Gastroesophageal sphincter (tissue), 4 donors: ENCODE measurements at places on chromosomes 3 and 15.

GRCh38 chr3:27791956-27792355 is 69.8 kb upstream of the EOMES start:
- H3K27me3 ChIP-seq, result no peaks in the 10 kb centered on the region
- no peak overlapping the region for H3K4me3 ChIP-seq
- H3K4me1 ChIP-seq, result no peaks in the 10 kb centered on the region
- no peak for ATAC-seq
- no peaks in the 10 kb centered on the region for H3K36me3 ChIP-seq

DNA sequence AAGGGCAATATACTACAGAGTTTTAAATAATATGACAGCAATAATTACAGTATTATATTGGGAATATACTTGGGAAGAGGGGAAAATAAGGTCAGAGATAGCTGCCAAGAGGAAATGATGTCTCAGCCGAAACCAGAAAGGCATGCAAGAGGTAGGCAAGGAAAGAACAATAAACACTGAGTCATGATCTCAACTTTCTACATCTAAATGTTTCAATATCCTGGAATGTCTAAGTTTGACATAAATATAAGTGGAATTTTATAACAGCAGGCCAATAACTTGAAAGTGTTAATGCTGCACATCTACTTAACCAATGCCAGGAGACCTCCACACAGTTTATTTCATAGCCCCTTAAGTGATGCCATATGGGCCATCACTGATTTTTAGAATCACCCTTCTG is 99.8 kb upstream of the CPNE4 start:
- H3K36me3 ChIP-seq, result no peaks in the 10 kb centered on the region
- H3K27ac ChIP-seq, result no peak overlapping the region
- H3K27me3 ChIP-seq, result peaks cover 8% of the 10 kb centered on the region
- no peak for ATAC-seq
- H3K4me3 ChIP-seq, result no peak overlapping the region

GRCh38 chr3:119659606-119660291 is 640 bp downstream of the POPDC2 start:
- H3K36me3 ChIP-seq, result peaks cover 3% of the 10 kb centered on the region
- no peaks in the 10 kb centered on the region for H3K27me3 ChIP-seq

GRCh38 chr15:60679256-60679655 is 200.3 kb upstream of the ICE2 start:
- no peak overlapping the region for H3K4me3 ChIP-seq
- H3K36me3 ChIP-seq, result no peaks in the 10 kb centered on the region
- no peak for ATAC-seq

DNA sequence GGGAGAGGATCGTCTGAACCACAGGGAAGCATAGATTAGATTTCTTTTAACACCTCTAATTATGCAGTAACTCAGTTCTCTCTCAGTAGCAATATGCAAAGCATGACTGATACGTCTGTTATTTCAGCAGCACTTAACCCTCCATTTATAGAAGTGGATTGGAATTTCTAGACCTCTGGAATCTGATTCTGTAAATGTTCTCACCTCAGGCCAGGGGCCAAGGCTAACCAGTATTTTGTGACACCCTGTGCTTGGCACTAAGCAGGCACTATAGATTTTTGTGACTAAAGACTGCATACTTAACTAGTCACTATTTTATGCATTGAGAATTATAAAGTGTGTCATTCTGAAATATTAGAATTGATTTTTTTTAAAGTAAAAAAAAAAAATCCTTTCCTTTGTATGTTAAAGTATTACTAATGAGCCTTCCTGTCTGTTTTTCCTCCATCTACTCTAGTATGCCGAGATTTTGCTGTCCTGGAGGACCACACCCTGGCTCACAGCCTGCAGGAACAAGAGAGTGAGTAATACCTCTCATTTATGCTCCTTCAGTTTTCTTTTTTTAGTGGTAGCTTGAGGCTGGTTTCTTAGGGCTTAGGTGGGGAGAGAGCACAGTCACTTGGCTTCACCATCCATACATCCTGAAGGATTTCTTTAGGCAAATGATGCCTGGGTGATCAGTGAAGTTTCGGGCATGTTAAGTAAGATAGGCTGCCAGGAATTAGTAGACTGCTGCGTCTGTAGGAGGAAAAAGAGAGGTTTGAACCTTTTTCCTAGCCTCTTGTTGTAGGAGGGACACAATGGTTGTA is 26.5 kb upstream of the UTS2B start:
- peak overlapping the region; percentile 68 for H3K27ac ChIP-seq
- peak; percentile 57 for ATAC-seq
- H3K27me3 ChIP-seq, result no peaks in the 10 kb centered on the region
- no peaks in the 10 kb centered on the region for H3K36me3 ChIP-seq

DNA sequence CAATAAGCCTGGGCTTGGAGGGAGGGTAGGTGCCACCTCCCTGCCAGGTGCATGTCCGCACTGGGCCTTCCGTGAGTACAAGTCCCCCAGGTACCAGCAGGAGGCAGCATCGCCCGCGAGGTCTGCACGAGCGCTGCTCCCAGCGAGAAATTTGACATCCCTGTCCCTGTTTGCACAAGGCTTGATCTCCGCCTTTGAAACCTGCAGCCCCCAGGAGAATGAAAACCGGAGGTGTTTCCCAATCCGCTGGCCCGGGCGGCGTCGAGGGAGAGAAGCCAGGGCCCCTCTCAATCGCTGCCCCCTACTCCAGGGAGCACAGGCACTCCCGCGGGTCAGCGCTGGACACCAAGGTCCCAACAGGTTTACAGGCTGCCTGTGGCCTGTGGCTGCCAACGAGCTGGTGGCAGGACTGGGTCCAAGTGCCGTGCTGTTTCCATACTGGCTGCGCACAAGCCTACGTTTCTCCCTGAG is 961 bp downstream of the HAPLN3 start:
- ATAC-seq, result peak; percentile 26
- no peak overlapping the region for H3K27ac ChIP-seq
- H3K27me3 ChIP-seq, result peaks cover 41% of the 10 kb centered on the region
- H3K4me1 ChIP-seq, result peaks cover 49% of the 10 kb centered on the region
- no peaks in the 10 kb centered on the region for H3K36me3 ChIP-seq
- peak overlapping the region; percentile 52 for H3K4me3 ChIP-seq

DNA sequence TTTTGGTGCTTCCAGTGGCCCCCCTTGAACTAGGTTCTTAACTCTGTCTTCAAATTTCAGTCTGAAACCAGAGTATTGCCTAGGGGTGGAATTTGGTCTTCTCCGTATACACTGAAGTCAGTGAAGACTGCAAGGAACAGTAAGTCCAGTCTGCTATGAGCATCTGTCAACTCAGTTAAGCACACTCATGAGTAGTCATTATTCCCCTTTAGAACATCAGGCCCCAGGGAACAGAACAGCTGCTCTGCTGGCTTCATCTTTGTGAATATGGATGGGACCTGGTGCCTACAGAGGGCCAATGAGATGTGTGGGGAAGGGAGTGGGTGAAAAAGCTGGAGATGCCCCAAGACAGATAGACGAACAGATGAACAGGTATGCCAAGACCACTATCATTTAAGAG is 85.2 kb upstream of the PRR23C start:
- no peak overlapping the region for H3K27ac ChIP-seq
- no peaks in the 10 kb centered on the region for H3K36me3 ChIP-seq
- H3K4me1 ChIP-seq, result no peaks in the 10 kb centered on the region
- no peak overlapping the region for H3K4me3 ChIP-seq

DNA sequence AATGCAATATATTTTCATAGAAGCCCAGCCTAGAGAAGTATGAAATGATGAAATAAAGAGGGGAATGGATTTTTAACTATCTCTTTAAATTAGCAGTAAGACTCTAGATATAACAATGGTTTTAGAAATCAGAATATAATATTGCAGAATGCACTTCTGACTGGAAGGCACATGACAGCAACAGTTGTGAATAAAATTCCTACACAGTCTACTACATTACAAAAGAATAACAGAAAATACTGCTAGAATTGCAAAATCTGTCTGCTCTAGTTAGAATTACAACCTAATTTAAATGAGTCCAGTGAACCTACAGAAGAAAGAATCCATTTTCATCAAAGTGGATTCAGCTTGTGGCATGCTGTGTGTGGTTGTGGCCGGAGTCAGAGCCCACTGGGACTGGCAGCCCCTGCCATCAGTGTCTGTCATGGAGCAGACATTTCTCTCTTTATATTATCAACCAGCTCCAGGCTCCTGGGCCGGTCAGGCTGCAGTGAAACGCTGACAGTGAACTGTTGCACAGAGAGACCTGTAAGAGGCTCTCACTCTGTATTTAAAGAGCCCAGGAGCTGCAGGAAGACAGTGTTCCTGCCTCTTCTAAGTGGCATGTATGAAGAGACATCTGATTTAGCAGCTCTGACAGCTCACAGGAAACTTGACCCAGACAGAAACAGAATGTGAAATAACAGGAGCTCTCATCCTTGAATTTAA is 1523.8 kb upstream of the CADM2 start:
- no peaks in the 10 kb centered on the region for H3K36me3 ChIP-seq
- no peak for ATAC-seq
- H3K4me1 ChIP-seq, result no peaks in the 10 kb centered on the region

DNA sequence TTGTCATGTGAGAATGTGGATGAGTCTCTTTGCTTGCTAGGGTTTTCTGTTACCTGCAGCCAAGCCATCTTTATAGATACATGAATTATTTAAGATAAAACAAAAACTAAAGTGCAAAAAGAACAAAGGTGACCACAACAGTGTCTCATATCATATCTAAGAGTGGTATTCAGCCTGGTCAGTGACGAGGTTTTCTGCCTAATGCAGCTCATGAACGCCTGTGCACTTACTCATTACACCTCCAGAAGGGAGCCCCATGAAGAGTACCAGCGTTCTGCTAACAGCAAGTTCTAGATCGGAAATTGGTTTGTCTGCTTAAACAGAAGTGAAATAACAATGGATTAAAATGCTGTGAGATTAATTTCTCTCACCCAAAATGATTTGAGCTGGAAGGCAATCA is 19.2 kb downstream of the PXYLP1 start:
- H3K27me3 ChIP-seq, result no peaks in the 10 kb centered on the region
- ATAC-seq, result no peak
- no peak overlapping the region for H3K27ac ChIP-seq
- H3K4me1 ChIP-seq, result no peaks in the 10 kb centered on the region
- H3K36me3 ChIP-seq, result no peaks in the 10 kb centered on the region
- H3K4me3 ChIP-seq, result no peak overlapping the region

- no peak overlapping the region for H3K4me3 ChIP-seq
- no peaks in the 10 kb centered on the region for H3K36me3 ChIP-seq
- H3K4me1 ChIP-seq, result no peaks in the 10 kb centered on the region
- H3K27ac ChIP-seq, result no peak overlapping the region
- no peaks in the 10 kb centered on the region for H3K27me3 ChIP-seq
- ATAC-seq, result no peak
Observed at GRCh38 chr3:54533856-54534255, 394.0 kb downstream of the LRTM1 start.

DNA sequence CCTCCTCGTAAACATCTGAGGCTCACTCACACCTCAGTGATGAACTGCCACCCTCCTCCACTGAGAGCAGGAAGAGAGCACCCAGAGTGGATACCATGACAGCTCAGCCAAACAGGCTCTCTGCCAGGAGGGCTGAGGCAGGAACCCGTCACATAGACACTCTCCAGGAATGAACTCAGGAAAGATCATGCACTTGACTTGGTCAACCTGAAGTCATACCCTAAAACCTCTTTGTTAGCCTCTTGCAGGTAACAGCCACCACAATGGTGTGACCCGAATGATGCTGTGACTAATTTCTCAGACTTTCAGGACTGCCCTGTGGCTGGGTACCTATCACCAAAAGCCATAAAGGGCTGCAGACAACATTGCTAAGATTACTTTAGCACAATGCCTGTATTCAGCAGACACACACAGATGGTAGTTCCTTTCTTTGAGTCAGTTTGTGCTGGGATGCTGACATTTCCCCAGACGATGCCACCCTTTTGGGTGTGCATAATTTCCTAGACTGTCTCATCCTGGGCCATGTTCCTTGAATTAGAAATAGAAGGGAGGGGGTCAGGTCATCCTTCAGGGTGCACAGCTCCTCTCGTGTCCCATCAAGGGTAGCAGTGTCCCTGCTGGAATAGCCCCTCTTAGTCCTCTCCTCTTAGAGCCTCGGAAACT is 30.3 kb downstream of the CX3CR1 start:
- peak; percentile 24 for ATAC-seq
- no peak overlapping the region for H3K4me3 ChIP-seq
- H3K27me3 ChIP-seq, result no peaks in the 10 kb centered on the region

- no peaks in the 10 kb centered on the region for H3K36me3 ChIP-seq
- no peak overlapping the region for H3K27ac ChIP-seq
- peaks cover 91% of the 10 kb centered on the region for H3K4me1 ChIP-seq
- no peak overlapping the region for H3K4me3 ChIP-seq
- no peak for ATAC-seq
- no peaks in the 10 kb centered on the region for H3K27me3 ChIP-seq
Observed at GRCh38 chr15:68083463-68083862, 29.3 kb downstream of the PIAS1 start.
